ENCODE measurements at places on chromosomes 5 and 9.

GRCh38 chr9:97315550-97315949 lies 8.1 kb downstream of the CCDC180 start:
- DNase-seq = no peak

- DNase-seq = peak; percentile 38
These were observed 50.4 kb upstream of the FAM170A start for GRCh38 chr5:119578937-119579336.

DNA sequence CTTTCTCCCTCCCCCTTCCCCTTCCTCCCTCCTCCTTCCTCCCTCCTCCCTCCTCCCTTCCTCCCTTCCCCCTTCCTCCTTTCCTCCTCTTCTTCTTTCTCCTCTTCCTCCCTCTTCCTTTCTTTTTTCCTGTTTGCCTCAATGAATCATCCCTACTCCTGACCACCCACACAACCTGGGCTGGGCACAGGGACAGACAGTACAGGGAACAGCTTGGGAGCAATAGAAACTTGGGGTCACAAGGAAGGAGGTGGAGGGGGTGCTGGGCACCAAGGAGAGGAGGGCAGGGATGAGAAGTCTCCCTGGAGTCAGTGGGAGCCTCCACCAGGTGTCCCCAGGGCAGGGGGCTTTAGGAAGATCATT lies 5.0 kb downstream of the TTC16 start:
- DNase-seq = no peak

DNA sequence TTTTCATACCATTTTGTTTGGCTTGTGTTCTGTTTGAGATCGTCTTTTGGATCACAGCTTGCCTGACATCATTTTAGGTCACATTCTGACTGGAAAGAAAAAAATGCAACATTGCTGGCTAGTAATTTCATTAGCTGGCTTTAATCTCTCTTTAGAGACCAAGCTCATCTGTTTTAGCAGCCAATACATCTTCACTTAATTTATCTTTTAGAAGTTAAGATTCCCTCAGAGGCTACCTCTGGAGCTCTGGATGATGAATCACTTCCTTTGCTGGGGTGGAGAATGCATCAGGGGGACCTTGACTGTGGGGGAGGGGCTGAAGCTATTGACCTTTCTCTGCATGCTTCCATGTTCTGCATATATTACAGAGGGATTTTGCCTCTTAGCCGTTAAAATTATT lies 181.5 kb upstream of the OTULINL start:
- no peak for DNase-seq

GRCh38 chr9:98091735-98092612 lies 27.0 kb downstream of the TRIM14 start:
- no peak for DNase-seq

- no peak for DNase-seq
These were observed 323.3 kb upstream of the SLC30A5 start for GRCh38 chr5:68770551-68770950.

GRCh38 chr5:96874631-96875030 lies 1.7 kb upstream of the ERAP2 start:
- DNase-seq = no peak

GRCh38 chr5:113053511-113053995 lies 77.0 kb downstream of the DCP2 start:
- no peak for DNase-seq

DNA sequence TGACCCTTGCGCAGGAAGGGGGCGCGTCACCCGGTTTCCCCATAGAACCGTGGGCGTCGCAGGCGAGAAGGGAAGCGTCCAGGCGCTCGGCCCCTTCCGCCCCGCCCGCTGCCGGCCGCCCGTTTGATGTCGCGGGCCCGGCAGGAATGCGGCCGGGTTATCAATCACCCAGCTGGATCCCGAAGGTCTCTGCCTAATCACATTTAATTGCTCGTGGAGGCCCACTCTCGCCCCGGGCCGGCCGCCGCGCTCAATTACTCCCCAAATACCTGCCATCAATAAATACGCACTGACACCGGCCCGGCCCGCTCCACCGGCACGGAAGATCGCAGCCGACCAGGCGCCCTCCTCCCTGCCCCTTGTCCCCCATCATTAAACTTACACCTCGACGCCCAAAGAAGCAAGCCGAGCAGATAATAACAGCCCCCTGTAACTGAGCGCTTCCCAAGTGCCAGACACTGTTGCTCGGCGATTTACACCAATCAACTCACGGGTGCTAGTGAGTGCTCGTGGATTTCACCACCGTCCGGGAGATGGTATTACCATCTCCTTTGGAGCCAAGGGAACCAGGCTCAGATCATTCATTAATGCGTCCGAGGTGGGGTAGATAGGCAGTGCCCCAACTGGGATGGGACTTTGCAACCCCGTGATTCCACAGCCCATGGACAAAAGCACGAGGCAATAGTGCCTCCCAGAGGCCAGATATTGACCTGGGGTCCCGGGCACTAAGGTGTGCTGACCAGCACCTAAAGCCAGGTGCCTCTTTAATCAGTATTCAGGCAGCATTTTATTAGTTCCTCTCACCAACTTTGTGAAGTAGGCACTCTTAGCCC lies 11.3 kb downstream of the MSX2 start:
- DNase-seq = no peak

- DNase-seq = no peak
These were observed 186.6 kb upstream of the ZNF608 start for GRCh38 chr5:124932791-124933600.

GRCh38 chr5:3701694-3702093 lies 106.1 kb downstream of the IRX1 start:
- no peak for DNase-seq

- DNase-seq = no peak
These were observed 15.5 kb downstream of the IRX2 start for GRCh38 chr5:2735996-2736395.

- no peak for DNase-seq
These were observed 29.9 kb upstream of the GNA14 start for GRCh38 chr9:77677957-77678535.

DNA sequence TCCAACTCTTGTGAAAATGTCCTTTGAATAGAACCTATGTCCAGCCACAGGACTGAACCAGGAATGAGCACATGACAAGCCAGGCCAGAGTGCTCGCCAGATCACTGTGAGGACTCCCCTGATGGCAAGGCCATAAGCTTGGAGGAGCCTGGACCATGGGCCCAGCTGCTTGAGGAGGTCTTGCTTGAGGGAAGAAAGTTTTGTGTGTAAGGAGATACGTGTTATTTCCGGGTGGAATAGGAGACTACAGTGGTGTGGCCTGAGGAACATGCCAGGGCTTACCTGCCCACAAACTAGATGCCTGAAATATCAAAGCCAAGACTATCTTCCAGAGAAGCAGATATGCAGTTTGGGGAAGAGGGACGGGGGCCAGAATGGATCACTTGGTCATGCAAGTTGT lies 84.7 kb downstream of the LIFR start:
- DNase-seq = no peak

- no peak for DNase-seq
These were observed 463.9 kb downstream of the ICE1 start for GRCh38 chr5:5886353-5886752.

DNA sequence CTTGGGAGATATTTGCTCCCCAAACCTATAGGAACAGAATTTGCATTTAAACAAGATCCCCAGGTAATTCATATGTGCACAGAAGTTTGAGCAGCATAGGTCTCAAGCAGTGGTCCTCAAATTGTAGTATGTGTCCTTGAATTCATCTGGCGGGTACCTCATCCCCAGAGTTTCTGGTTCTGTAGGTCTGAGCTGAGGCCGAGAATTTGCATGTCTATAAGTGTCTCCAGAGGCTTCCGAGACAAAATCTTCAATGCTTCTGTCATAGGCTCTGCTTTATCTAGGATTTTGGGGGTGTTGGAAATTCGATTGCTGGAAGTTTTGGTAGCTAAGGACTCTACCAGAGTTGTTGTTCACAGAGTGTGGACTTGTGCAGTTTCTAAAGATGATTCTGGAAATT lies 38.6 kb downstream of the MAT2B start:
- no peak for DNase-seq

DNA sequence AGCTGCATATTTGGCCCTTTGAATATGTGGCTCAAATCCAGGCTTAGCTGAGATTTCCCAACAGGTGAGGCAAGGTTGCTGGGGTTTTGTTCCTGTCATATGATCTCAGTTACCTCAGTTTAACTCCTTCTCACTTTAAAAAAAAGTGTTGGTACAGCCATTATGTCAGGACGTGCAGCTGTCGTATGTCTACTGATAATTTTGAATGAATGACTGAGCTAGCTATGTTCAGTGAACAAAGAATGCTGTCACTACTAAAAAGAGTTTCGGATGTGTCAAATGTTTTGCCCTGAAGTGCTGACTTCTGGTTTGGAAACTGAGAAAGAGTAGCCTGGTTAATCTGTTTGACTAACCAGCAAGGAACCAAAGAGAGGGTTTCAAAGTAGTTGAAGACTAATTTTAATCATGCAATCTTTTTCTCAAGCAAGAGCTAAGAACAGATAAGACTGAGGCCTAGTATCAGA lies 106.3 kb upstream of the NR3C1 start:
- no peak for DNase-seq

DNA sequence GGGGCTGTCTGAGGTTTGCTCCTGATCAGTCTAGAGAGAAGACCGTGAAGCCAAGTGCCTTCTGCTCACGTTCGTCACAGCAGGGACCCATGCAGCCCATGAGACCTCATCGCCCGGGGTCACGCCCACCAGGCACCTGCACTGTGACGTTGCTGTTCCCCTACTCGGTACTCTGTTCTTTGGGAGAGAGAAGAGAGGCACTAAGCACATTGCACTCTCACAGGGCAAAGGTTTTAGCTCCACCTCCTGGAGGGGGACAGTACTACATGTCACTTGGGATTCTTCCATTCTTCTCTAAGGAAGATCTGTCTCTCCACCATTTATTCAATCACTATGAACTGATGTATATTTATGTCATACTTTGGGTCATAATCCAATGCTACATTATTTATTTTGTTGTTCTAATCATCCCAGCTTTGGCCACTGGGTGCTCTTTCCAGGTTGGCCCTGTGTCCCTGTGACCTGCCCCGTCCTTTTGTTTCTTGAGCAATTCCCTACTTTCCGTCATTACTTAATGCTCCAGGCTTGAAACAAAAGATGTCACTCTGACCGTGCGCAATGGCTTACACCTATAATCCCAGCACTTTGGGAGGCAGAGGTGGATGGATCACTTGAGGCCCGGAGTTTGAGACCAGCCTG lies 31.4 kb upstream of the BRD3 start:
- DNase-seq = peak; percentile 26

DNA sequence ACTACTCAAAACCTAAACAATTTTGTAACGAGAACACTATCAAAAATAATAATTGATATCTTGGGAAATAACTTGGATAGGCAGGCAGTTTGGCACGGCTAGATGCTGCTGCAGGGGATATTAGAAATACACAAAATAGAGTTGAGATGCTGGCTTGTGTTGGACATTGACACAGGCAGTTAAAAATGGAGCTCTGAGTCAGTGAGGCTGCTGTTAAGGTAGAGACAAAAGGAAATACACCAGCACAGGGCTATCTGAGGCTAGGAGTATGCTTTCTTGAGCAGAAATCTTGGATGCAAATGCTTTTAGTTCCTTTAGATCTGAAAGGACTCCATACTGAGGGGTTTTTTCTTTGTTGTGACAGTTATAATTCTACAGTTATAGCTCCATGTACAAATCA lies 16.6 kb downstream of the TENT2 start:
- DNase-seq = no peak

GRCh38 chr5:24264547-24264946 lies 380.2 kb downstream of the CDH10 start:
- DNase-seq = no peak

DNA sequence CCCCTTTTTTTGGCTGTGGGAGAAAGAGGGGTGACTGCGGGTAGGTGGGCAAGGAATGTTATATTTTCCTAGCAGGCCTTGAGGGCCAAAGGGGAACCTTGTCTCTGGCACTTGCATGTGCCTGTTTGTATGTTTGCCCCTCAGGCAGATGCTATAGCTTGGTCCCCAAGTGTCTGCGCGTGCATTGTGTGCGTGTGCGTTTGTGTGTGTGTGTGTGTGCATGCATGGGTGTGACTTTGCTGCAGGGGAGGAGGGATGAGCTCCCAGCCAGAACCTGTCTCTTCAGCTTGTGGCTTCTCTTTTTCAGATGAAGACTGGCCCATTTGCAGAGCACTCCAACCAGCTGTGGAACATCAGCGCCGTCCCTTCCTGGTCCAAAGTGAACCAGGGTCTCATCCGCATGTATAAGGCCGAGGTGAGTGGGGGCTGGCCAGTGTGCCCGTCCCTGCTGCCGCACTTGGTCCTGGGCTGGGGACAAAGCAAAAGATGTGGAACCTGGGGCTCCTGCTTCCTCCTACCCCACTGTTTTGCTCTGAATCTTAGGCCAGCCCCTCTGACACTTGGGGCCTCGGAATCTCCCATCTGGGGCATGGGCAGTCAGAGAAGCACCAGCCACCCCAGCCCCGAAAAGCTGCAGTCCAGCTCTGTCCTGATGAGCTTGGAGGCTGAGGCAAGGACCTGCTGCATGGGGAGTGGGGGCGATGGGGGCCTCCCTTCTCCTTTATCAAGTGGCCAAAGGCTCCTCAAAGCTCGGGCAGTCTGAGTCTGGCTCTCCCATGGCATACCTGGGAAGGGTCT lies 31.1 kb downstream of the PTPA start:
- no peak for DNase-seq

DNA sequence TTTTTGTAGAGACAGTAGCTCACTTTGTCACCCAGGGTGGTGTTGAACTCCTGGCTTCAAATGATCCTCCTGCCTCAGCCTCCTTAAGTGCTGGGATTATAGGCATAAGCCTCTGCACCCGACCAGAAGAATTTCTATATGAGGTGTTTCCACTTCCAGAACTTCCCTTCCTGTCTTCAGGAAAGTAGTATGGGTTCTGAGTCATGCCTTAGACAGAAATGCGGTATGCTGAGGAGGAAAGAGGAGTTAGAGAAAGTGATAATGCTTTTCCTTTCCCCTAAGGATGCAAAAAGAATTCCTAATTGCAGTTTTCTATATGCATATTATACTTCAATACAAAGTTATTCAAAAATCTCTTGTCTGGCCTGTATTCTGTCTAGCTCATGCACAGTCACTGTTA lies 16.4 kb upstream of the ADAMTSL1 start:
- no peak for DNase-seq

- no peak for DNase-seq
These were observed 120.5 kb downstream of the MPDZ start for GRCh38 chr9:13158986-13159385.

DNA sequence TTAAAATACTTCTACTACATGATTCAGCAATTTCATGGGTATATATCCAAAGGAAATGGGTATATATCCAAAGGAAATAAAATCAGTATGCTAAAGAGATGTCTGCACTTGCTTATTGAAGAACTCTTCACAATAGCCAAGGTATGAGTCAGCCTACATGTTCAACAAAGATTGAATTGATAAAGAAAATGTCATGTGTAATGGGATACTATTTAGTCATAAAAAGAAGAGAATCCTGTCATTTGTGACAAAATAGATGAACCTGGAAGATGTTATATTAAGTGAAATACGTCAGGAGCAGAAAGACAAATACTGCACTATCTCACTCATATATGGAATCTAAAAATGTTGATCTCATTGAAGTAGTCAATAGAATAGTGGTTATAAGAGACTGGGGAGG lies 944.5 kb upstream of the CTNND2 start:
- no peak for DNase-seq

GRCh38 chr9:97811533-97812246 lies 41.3 kb upstream of the FOXE1 start:
- no peak for DNase-seq

GRCh38 chr9:33374634-33375237 lies 27.6 kb downstream of the AQP7 start:
- peak; percentile 75 for DNase-seq

GRCh38 chr5:115559524-115559923 lies 14.9 kb upstream of the FEM1C start:
- no peak for DNase-seq
